ENCODE measurements at places on chromosomes 5 and 9. TPM values are rescaled to one million over a fixed set of nuclear protein-coding genes. Genes with fewer than 3 reads are reported as not detected.

Gene PCSK1
- 1.0 TPM for total RNA-seq

DNA sequence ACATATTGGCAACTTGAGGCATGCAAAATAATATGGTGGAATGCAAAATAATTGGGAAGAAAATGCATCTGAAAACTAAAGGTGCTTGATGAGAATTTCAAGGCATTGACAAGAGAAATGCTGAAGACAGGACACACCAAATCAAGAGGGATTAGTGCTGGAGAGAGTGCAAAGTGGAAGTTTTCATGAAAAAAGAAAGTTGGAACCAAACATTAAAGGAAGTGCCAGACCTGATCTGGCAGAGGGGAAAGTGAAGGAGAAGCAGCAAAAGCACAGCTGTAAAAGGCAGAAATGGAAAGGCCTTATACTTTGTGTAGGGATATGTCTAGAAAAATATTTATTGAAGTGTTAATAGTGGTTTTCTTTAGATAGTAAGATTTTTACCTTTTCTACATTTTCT is 35.3 kb upstream of the FYB1 start:
- no peak overlapping the region for H3K27ac ChIP-seq
- no peak for DNase-seq
- no peaks in the 10 kb centered on the region for H3K27me3 ChIP-seq
- H3K36me3 ChIP-seq = no peaks in the 10 kb centered on the region
- H3K4me3 ChIP-seq = no peak overlapping the region
- H3K4me1 ChIP-seq = peaks cover 5% of the 10 kb centered on the region

DNA sequence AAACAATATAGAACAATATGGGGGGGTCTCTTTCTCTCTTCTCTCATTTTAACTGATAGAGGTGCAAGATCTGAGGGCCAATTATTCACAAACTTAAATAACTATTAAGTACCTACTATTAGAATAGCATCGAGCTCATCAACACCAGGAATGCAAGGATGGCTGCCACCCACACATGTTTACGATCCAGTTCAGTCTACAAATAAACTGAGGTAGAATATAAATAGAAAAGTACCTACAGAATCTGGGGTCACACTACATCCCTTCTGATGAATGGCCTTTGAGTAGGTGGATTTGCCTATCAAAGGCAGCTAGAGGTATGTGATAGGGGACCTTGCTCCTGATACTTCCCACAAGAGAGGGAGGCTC is 91.8 kb upstream of the ZNF366 start:
- H3K27ac ChIP-seq = no peak overlapping the region

- H3K36me3 ChIP-seq = no peaks in the 10 kb centered on the region
- H3K4me3 ChIP-seq = peak overlapping the region; percentile 25
- H3K4me1 ChIP-seq = peaks cover 12% of the 10 kb centered on the region
- H3K27me3 ChIP-seq = no peaks in the 10 kb centered on the region
Measured at GRCh38 chr9:129258823-129259301, 80.8 kb upstream of the IER5L start.

Gene DMRT3
- total RNA-seq = not detected

Gene ECPAS
- 83.7 TPM for total RNA-seq

GRCh38 chr9:93049491-93049890 is 9.0 kb upstream of the SUSD3 start:
- H3K27me3 ChIP-seq = no peaks in the 10 kb centered on the region
- no peaks in the 10 kb centered on the region for H3K36me3 ChIP-seq
- no peak overlapping the region for H3K4me3 ChIP-seq
- H3K27ac ChIP-seq = no peak overlapping the region
- peaks cover 11% of the 10 kb centered on the region for H3K4me1 ChIP-seq

- peaks cover 2% of the 10 kb centered on the region for H3K4me1 ChIP-seq
- no peak for DNase-seq
- H3K36me3 ChIP-seq = no peaks in the 10 kb centered on the region
- no peak overlapping the region for H3K27ac ChIP-seq
- no peak overlapping the region for H3K4me3 ChIP-seq
Measured at GRCh38 chr5:32499261-32499660, 54.7 kb upstream of the ZFR start.

DNA sequence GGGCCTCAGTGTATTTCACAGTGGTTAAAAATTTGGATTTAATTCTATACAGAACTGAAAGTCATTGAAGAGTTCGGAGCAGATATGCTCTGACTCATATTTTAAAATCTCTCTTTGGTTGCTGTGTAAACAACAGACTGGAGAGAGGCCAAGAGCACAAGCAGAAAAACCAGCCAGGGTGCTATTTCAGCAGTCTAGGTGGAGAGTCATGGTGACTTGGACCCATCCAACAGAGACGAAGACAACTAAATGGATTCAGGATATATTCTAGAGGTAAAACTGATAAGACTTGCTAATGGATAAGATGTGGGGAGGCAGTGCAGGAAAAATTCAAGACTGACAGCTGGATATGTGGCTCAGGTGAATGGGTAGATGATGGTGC is 168.9 kb downstream of the MAPKAP1 start:
- peak overlapping the region; percentile 38 for H3K27ac ChIP-seq
- H3K36me3 ChIP-seq = no peaks in the 10 kb centered on the region

- H3K36me3 ChIP-seq = no peaks in the 10 kb centered on the region
- H3K4me3 ChIP-seq = no peak overlapping the region
- H3K27me3 ChIP-seq = no peaks in the 10 kb centered on the region
- H3K27ac ChIP-seq = no peak overlapping the region
Measured at GRCh38 chr5:133048993-133049725, 2.7 kb upstream of the HSPA4 start.

GRCh38 chr9:128159522-128159783 is 612 bp upstream of the BBLN start:
- DNase-seq = no peak
- H3K27ac ChIP-seq = no peak overlapping the region
- H3K4me1 ChIP-seq = no peaks in the 10 kb centered on the region
- H3K36me3 ChIP-seq = peaks cover 3% of the 10 kb centered on the region

All from kidney (tissue), 22 donors.